Activated naive CD8-positive, alpha-beta T cell treated with anti-CD3 and anti-CD28 coated beads for 36 hours (primary cell): ENCODE measurements at places on chromosomes 1 and 21. TPM values are rescaled to one million over a fixed set of nuclear protein-coding genes. Genes with fewer than 3 reads are reported as not detected.

- no peak for DNase-seq
These were observed 2.1 kb downstream of the RBM15 start for GRCh38 chr1:110341146-110341871.

DNA sequence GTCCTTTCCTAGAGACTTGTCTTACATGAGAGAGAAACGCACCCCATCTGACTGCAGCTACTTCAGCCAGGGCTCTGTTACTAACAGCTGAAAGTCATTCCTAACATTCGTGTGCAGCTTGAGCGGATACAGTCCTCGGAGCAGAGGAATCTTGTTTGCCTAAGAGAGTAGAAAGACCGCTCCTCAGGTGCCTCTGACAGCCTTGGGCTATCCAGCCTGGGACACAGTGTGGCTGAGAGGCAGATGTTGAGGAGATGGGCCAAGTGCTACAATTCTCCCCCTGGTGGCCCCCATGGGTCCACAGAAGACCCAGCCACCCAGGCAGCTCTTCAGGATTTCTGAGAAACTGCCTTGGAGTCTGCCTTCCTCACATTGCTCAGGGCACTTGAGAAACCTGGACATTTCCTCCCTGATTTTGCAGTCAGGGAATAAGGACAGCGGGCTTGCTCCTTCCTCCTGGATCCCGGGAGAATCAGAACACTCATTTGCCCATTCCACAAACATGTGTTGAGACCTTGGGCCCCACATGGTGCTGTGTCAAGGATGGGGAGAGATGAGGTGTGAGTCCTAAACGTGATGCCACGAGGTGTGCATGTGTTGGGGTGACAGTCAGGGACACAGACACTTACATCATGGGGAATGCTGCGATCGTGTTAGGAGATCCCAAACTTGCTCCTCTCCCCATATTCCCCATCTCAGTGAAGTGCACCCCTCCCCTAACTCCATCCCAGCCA is 13.1 kb downstream of the TRIM62 start:
- no peak for DNase-seq

DNA sequence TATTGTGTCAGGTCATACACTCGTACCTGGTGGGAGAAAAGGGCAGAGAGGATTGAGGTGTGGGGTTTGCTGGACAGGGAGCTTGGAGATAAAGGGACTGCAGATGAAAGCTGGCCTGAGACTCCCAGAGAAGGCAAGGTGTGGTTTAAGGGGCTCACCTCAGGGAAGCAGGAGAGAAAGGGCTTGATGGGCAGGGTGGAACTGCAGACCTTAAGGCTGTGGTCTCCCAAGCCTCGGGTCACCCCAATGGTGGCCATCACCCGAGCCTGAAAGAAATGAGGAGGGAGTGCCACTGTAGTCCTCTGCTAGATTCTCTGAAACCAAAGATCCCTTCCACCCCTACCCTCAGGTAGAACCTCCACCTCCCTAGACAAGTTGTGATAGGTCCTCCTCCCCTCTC is 3.7 kb upstream of the RHOC start:
- no peak for DNase-seq

DNA sequence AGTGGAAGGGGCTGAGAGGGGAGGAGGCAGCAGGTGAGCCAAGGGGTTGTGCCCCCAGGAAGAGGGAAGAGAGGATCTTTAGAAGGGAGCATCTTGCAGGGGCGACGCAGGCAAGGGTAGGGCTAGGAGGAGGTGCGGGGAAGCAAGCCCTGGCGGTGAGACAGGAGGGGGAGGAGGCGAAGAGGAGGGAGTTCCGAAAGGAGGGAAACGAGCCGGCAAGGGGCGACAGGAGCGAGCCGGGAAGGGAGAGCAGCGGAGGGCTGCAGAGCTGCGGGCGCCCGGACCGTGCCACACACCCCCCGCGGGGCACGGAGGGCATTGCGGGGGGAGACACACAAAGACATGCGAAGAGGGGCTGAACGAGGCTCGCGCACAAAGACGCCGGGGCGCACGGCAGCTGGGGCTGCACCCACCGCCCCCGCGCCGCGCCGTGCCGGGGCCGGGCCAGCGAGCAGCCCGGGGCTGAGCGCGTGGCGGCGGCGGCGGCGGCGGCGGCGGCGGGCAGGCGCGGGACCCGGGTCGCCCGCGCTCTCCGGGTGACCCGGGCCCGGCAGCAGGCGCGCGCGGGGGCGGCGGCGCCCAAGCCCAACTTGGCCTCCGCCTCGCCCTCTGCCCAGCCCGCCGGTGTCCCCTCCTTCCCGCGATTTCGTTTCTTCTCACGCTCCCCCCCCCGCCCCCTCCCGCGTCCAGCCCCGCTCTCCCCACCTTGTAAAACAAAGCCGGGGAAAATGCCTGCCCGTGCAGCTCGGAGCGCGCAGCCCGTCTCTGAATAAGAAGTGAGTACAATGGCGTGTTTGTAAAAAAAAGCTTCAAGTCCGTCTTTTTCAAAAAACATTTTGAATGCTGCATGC is at the start of gene KCNK2:
KCNK2 (plus strand) TSS at position 206 of the 851 bp plus-strand sequence. CDS start 649 bp downstream, outside the sequence.
- peak; percentile 8 for DNase-seq

GRCh38 chr21:26982767-26983166 is 15.9 kb upstream of the ADAMTS5 start:
- no peak for DNase-seq

DNA sequence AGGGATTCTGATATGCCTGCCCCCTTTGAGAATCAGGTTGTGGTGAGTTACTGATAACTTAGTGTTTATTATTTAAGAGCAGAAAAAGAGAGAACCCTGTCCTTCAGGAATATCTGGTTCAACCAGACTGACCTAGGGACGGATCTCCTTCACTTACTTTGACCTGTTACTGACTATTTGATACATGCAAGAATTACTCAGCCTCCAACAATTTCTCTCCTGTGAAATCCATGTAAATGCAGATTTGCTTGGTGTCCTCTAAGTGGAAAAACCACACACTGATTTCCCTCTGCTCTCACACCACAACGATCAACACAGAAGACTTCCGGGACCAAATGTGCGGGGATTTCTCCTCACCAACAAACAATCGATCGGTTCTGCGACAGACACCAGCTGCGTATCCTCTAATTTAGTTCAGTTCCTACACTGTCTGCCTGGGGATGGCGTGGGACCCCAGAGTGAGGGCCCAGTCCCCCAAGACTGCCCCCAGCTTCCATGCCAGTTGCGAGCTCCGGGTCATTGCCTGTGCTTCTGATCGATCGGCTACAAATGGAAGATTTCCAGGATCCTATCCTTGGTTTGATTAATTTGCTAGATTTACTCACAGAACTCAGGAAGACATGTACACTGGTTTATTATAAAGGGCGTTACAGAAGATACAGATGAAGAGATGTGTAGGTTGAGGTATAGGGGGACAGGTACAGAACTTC is 51.7 kb downstream of the BACE2 start:
- DNase-seq: no peak

DNA sequence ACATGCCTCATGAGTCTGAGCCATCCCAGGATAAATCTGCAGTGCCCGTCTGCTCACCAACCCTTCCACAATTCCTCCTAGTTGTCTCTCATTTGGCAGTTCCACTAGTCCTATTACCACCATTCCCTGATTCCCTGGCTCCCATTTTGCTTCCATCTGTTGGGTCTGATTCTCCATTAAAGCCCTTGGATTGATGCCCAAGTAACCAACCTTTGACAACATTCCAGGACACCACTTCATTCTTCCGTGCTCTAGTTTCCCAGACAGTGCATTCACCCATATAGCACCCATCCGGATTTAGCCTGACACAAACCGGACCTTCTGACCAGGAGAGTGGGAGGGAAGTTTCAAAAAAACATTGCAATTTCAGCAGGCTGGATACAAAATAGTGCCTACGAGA is 189.4 kb upstream of the PALMD start:
- DNase-seq: no peak

DNA sequence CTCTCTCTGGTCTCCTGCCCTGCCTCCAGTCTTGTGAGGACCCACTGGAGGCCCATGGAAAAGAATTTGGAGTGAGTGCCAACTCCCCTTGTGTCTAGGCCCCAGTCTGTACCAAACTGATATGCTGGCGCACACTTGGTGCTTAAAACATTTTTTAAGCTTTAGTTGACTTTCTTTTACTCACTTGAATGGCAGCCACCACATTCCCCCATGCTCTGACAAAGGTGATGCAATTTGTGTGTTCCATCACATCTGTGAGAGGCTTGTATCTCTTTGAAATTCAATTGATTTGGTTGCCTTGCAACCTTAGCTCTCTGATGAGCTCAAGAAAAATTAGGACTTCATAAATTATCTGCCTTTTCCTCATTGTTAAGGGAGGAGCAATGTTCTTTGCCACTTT is 30.5 kb upstream of the WDTC1 start:
- no peak for DNase-seq

GRCh38 chr1:3992103-3992556 is 92.1 kb upstream of the C1orf174 start:
- DNase-seq: peak; percentile 12

GRCh38 chr1:173491508-173491907 is 14.4 kb downstream of the PRDX6 start:
- DNase-seq: no peak

DNA sequence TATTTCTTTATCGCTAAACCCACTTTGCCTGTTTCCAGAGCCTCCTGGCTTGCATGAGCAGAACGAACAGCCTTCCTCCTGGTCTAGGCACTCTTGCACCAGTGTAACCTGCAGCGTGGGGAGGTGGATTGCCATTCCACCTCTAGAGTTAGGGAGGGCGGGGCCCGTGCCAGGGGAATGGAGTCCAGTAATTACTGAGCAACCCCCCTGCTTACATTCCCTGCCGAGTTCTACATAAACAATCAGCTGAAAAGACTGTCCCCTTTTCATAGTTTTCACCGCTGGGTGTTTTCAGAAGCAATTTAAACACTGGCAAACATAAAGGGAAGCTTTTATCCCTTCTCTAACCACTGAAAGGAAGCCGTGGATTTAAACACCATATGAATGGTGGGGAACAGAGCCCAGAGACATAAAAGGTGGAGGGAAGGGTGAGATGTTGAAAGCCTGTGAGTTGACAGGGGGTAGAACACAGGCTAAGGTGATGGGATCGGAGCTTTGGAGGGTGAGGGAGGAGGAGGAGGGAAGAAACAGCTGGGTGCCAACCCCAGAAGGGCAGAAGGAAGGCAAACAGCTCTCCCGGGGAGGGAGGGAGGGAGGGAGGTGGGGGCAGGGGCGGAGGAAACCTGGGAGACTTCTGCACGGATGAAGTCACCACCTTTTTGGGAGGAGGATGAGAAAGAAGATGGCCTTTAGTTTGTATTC is 68.0 kb upstream of the WDR26 start:
- DNase-seq: no peak

DNA sequence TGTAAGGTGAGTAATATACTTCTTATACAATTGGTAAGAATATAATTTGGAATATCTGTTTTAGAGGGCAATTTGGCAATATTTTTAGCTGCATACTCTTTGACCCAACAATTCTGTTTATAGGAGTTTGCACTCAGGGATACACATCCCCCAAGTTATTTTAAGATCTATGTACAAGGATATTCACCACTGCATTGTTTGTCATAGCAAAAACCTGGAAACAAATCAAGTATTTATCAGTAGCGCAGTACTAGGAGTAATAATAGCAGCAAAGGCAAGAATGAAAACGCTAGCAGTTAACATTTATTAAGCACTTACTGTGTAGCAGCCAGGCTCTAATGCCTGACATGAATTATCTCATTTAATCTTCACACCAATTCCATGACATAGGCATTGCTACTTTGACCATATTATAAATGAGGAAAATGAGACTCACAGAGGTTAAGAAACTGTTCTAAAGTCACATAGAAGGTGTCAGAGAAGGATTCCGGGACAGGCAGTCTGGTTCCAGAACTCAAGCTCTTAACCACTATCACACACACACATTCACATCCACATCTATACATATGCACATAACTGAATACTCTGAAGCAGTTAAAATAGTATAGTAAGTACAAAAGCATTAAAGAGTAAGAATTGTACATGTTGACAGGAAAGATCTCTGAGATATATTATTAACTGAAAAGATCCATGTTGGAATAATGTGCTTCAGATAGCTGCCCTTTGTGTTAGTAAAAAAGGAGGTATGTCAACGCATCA is 30.6 kb downstream of the PHC2 start:
- no peak for DNase-seq

GRCh38 chr1:43981135-43981491 is 2.1 kb downstream of the B4GALT2 start:
- DNase-seq: no peak

- no peak for DNase-seq
These were observed 62.9 kb downstream of the RIPK4 start for GRCh38 chr21:41703857-41704501.

DNA sequence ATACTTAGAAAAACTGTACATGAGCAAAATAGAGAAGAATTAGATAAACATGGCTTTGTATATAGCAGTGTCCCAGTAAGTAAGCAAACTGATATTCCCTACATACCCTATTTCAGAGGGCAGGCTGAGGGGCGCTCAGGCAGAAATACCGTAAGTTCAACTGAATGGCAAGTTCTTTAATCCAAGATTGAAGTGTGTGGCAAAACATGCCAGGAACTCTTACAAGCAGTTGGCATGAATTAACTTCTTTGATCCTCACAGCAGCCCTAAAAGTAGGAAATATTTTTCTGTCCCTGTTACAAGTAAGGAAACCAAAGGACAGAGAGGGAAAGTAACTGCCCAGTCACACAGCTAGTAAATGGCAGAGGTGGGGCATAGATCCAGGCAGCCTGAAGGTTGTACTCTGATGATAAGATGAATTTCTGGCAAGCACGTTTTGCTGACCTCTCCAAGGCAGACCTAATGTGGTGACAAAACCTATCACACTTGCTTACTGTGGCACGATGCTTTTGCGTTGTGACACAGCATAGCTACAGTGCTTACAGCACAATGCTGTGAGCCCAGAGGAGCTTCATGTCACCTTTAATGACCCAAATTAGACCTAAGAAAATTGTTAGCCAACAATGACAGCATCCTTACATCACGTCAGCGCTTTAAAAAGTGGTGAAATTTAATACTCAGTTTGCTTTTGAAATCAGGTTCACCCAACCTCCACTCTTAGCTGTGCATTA is 35.0 kb upstream of the THEM4 start:
- DNase-seq: no peak

Gene NBPF12
- total RNA-seq: 6.5 TPM

Gene MYCL
- total RNA-seq: 0.20 TPM

Gene USH2A
- not detected for total RNA-seq

Gene ANKRD65
- total RNA-seq: not detected

Gene PM20D1
- total RNA-seq: 0.20 TPM

Gene EXO1
- total RNA-seq: 91.8 TPM

Gene IFNAR1
- total RNA-seq: 32.3 TPM

Gene HMCN1
- 0.02 TPM for total RNA-seq

Gene CHAF1B
- 38.0 TPM for total RNA-seq

Gene AIM2
- 1.8 TPM for total RNA-seq

Gene SFN
- total RNA-seq: 0.43 TPM

Gene TNFSF4
- total RNA-seq: 4.1 TPM
